NCI-H1417 treated with DMSO at 0.1 percent for 48 hours (cell line): ENCODE measurements at places on chromosomes 5 and 9.

- DNase-seq, result no peak
Measured at GRCh38 chr9:124216474-124217176, 41.1 kb upstream of the NEK6 start.

- no peak for DNase-seq
Measured at GRCh38 chr9:135526089-135526729, 5.0 kb downstream of the LCN1 start.

DNA sequence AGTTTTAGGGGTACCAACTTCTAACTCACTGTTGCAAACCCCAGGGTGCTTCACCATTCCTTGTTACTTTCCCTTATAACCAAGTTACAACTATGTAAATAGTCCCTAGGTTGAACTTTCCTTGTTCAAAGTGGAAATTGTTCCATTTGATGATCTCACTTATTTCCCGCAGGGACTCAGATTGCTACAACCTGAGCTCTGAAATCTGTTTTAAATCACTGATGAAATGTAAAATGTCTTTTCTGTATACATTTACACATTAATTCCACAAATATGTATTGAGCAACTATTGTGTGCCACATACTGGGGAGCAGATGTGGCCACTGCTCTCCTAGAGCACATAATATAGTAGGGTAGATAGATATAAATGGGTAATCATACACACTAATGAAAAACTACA is 69.1 kb upstream of the TARS1 start:
- no peak for DNase-seq

DNA sequence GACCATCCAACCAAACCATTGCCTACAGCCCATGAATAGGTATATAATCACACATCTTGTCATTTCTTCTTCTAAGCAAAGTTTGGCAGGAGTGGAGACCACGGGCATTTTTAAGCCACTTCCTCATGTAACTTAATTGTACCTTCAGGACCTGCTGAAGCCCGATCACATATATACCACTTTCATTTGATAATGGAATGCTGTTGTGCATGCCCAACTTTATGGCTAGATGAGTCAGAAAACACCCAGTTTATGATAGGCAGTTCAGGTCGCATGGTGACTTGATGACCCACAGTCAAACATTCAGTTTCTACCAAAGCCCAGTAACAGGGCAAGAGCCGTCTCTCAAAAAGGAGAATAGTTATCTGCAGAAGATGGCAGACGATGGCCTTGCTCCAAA is 2295.0 kb upstream of the ACO1 start:
- no peak for DNase-seq

GRCh38 chr5:123868881-123869280 is 356.9 kb downstream of the CSNK1G3 start:
- DNase-seq, result no peak

GRCh38 chr5:56003179-56003578 is 8.4 kb upstream of the IL6ST start:
- no peak for DNase-seq

DNA sequence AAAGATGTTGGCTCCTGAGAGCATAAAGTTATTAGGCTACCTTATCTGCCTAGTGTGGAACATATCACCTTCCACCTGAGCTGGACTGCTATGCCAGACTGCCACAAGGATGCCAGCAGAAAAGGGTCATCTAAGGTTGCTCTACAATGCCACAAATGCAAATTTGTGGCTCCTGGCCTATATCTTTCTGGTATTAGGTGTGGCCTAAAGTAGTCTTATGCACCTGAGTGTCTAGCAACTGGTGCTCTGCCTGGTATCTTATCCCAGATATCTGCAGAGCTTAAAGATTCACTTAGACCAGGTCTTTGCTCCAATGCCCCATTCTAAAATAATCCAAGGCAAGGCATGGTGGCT is 34.7 kb downstream of the DTWD2 start:
- no peak for DNase-seq

- DNase-seq, result no peak
Measured at GRCh38 chr5:134394932-134395331, 16.7 kb downstream of the CDKN2AIPNL start.

DNA sequence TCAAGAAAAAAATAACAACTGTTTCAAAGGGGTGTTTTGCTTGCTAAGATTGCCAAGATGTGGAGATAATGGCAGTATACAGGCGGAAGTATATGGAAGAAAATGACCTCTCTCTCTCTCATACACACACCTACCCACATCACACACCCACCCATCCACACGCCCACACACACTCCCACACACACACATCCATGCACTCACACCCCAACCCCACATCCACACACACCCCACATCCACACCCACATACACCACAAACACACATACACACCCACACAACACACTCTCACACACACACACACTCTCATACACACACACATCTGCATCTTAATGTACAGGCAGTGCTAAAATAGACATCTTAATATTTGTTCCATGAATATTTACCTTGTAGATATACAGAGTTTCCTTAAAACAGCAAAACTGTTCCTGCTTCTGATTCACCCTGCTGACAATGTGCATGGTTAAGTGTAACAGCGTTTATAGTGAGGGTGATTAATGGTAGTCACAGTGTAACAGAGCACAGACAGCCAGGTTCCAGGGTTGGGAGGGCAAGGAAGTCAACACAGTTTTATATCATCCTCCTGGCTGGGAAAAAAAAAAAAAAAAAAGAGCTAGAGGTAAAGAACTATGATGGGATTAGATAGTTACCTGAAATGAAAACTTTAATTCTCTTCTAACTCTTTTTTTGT is 8.3 kb downstream of the BHMT2 start:
- no peak for DNase-seq

- DNase-seq, result no peak
Measured at GRCh38 chr5:65539827-65540226, 23.1 kb downstream of the CENPK start.

DNA sequence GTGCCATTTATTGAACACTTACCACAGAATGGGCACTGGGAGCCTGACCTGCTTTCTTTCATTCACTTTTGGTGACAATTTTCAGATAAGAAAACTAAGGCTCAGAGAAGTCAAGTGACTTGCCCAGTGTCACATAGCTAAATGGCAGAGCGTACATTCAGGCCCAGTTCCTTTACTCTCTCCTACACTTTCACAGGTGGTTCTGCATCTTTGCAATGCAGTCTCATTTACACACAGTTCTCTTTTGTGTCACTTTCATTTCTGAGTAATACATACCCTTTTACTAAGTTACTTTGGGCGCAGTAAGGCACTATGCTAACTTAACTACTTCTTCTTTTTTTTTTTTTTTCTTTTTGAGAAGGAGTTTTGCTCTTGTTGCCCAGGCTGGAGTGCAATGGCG is 8.3 kb downstream of the NFIL3 start:
- no peak for DNase-seq

DNA sequence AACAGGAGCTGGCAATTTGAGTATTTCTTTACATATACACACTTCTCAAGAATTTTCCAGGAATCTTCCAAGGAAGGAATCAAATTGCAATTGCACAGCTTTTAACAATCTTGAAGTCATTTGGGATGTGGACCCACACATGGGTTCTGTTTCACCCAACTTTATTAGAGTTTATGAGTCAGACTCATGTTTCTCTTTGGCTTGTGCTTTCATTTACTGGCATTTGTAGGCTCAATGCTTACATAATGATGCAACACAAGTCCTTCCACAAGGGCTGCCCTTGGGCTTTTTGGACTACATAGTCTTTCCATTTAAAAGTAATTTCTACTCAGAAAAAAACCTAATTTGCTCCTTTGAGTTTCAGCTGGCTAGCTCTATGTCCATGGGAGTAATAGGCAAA is 4.6 kb upstream of the CDC37L1 start:
- DNase-seq, result no peak

- DNase-seq, result no peak
Measured at GRCh38 chr9:115956371-115956770, 197.2 kb upstream of the PAPPA start.

DNA sequence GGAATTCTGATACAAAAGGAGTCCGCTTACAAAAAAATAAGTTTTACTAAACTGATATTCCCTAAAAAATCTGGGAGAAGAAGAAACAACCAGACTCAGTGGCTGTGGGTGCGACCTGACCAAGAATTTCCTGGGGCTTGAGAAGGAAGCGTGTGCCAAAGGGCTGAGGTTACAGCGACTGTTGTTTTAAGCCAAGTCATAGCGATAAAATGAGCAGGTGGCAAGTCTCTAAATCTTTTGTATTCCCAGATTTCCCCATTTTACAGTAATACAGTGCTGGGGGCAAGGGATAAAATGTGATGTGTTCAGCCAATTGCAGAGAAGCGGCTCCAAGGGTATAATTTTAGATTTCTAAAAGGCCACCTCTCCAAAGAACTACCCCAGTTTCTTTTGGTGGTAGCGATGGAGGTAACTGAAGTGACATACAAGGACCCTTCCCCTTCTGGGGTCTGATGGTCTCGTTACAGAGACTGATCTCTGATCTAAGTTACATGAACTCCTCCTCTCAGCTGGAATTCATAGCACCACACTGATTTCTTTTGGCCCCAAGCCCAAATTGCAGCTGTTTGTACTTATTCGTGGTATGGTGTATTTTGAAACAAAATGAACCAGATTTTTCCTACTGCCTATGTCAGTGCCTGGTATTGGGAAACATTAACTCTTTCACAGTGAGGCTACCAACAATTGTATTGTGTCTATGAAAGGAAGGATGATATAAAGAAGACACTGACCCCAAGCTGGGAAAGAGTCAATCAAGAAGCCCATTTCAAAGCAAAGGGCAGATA is 41.6 kb downstream of the LPAR1 start:
- no peak for DNase-seq

GRCh38 chr9:137593176-137593575 is 2.9 kb upstream of the ZMYND19 start:
- no peak for DNase-seq

GRCh38 chr9:134063571-134064450 is 4.0 kb downstream of the BRD3 start:
- no peak for DNase-seq

DNA sequence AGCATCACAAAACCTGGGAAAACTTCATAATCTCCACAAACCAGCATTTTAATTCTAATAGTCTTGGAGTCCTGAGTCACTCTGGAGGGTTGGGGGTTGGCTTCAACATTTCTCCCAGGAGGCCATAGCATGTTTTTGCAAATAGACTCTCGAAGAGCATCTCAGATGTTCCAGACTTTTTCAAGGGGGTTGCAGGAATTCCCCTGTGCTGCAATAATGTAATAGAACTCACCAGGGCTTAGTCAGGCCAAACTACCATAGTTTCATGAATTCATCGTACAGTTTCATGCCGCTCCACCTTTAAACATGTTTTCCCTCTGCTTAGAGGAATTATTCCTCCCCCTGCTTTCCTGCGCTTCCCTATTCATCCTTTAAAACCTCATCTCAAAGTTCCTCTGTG is 499.5 kb upstream of the KLF4 start:
- no peak for DNase-seq

DNA sequence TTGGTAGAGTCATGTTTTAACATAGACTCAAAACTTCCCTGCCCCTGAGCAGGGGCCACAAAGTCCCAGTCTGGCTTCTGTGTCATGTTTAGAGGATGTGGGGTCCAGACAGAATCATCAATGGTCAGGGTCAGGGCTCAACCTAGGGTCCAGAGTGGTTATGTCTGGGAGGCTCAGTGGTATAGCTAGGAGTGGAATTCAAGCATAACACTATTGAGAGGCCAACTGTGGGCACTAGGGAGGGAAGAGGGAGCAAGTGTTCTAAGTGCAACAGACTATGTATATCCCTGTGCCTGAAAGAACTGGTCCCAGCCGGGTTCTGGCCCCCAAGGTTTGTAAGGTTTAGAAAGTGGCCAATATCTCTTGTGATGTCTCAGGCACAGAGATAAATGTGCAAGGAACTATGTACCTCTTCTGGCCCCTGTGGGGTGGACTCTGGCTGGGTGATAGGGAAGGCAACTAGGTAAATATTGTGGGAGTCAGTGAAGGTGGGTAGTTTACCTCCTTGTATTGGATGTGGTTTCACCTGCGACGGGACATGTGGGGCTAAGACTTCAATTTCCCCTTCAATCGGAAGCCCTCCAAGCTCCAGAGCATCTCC is 14.0 kb downstream of the MYORG start:
- DNase-seq, result no peak

DNA sequence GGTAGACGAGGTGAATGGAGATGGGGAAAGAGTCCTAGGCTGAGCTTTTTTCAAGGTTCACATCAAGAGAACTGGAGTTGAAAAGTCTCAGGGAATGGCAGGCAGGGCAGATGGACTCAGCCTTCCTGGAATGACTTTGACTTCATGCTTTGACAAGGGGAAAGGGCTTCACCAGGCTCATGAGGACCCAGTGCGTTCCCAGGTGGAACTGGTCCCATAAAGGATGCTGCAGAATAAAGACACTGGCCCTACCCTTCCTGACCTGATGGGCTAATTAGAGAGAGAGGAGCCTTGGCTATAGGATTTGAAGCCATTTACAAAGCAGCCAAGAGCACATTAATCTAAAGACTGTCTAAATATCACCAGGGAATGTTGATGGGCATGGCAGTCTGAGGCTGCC is 63.8 kb downstream of the IL31RA start:
- no peak for DNase-seq

- no peak for DNase-seq
Measured at GRCh38 chr9:124975131-124975530, 34.2 kb upstream of the GOLGA1 start.
